Stimulated activated CD4-positive, alpha-beta T cell treated with anti-CD3 and anti-CD28 coated beads, Interleukin-15, amount 100 ng/mL, for 1 hour (primary cell): ENCODE measurements at places on chromosomes 7 and 10.

GRCh38 chr10:70600512-70601395 lies 1.8 kb downstream of the PRF1 start:
- no peak for DNase-seq

GRCh38 chr10:84456126-84456525 lies 127.7 kb downstream of the CCSER2 start:
- DNase-seq: no peak

DNA sequence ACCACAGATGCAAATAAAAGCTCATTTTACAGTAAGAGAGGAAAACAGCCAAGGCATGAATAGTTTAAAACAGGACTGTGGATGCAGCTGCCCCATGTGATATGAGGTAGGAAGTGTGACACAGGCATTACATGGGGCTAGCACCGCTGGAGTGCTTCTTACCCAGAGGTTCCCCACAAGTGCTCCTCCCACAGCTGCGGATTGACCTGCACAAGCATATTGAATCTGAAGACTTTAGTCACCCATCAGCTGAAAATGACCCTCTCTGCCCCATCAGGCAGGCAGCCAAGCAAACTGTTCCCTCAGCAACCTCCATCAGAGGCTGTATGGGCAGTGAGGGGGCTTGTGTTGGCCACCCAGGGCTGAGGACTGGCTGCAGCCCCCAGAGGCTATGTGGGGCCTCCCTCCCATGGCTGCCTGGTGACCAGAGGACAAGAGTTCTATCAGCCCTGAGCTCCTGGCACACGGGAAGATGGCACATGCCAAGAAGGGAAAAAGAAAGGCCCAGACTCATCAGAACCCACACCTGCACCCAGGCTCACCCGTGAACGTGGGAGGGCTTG lies 98.7 kb downstream of the TCERG1L start:
- no peak for DNase-seq

GRCh38 chr7:139855498-139856270 lies 26.6 kb downstream of the TBXAS1 start:
- DNase-seq: no peak

DNA sequence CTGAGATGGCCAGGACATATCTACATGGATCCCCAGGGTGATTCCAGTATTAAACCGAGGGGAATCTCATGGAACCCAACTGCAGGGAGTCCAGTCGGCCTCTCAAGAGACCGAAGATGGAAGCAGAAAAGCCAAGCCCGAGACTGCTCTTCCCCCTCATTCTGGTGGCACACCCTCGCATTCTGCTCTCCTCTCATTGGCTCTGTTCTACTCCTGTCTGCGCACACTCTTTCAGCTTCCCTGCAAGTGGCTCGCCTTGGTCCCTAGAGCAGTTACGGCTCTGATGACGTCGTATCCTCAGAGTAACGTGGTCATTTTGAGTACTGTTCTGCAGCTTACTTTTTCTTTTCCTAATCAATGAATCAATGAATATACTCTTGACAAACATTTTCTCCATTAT lies 72.6 kb upstream of the RHEB start:
- DNase-seq: no peak

- DNase-seq: no peak
Observed at GRCh38 chr7:128197589-128197988, 43.5 kb upstream of the LEP start.

- DNase-seq: no peak
Observed at GRCh38 chr10:75166623-75166972, 44.0 kb upstream of the VDAC2 start.

GRCh38 chr7:17184805-17185689 lies 113.4 kb upstream of the AHR start:
- DNase-seq: no peak

- DNase-seq: no peak
Observed at GRCh38 chr7:90709501-90710465, 113.7 kb downstream of the CDK14 start.

DNA sequence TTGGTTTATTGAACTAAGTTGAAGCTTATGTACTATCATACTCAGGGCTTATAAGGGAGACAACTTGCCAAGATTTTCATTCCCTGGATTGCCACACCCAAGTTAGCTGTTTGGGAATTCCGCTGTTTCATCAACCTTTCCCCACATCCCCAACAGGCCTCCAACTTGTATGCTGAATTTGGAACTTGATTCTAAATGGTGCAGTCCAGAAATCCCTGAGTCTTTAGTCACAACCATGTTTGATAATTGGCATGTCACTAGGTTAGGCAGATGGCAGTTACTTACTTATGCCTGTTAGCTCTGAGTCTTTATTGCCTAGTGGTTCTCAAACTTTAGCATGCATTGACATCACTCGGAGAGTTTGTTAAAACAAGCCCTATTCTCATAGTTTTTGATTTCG lies 135.4 kb upstream of the PRPS1L1 start:
- DNase-seq: no peak

- no peak for DNase-seq
Observed at GRCh38 chr7:157702311-157703023, 365.7 kb downstream of the DNAJB6 start.

GRCh38 chr7:158924956-158925355 lies 68.6 kb downstream of the DYNC2I1 start:
- DNase-seq: no peak

- DNase-seq: no peak
Observed at GRCh38 chr10:75508814-75509306, 77.4 kb downstream of the LRMDA start.

DNA sequence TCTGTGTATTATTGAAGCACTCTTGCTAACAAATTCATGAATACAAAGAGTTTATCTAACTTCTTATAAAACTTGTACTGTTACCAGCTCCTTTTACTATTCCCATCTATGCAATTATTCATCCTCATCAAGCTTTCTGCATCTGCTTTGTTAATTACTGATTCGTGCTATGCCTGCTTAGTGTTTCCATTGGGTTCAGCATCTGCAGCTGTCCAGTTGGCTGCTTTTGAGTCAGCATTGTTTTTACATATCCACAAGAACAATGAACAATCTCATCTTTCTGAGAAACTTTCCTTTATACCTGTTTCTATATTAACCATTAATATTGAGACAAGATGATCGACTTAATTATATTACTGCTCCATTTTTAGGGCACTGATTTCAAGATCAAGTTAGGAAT lies 19.6 kb upstream of the ANLN start:
- no peak for DNase-seq

DNA sequence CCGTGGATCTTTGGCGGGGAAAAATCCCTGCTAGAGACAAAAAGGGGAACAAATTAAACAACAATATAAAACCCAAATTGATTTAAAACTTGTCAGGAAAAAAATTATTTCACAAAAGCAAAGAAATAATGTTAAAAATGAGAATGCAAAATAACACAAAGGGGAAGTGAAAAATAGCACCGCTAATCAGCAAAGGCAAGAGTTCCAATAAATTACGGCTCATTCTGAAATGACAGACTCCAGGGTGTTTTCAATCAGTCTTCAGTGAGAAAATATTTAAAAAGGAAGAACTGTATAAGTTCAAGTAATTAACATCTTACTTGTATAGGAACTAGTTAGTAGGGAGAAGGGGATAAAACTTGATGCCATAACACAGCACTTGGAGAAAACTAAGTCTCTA lies 336.8 kb downstream of the LRRTM3 start:
- DNase-seq: no peak

DNA sequence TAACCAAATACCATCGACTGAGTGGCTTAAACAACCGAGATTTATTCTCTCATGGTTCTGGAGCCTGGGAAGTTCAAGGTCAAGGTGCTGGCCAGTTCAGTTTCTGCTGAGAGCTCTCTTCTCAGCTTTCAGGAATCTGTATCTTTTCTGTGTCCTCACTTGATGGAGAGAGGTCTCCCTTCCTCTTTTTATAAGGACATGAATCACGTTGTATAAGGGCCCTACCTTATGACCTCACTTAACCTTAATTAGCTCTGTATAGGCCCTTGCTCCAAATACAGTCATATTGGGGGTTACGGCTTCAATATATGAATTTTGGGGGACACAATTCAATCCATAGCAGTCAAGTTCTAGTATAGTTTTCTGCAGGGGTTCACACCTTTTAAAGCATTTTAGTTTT lies 135.2 kb upstream of the ADO start:
- DNase-seq: no peak

- DNase-seq: no peak
Observed at GRCh38 chr10:35056133-35056532, 34.0 kb downstream of the CUL2 start.

- no peak for DNase-seq
Observed at GRCh38 chr7:65239707-65240352, 133.8 kb upstream of the ZNF92 start.

- no peak for DNase-seq
Observed at GRCh38 chr10:80407812-80408241, 524 bp upstream of the PRXL2A start.

GRCh38 chr7:81707196-81707595 lies 62.7 kb downstream of the HGF start:
- no peak for DNase-seq

DNA sequence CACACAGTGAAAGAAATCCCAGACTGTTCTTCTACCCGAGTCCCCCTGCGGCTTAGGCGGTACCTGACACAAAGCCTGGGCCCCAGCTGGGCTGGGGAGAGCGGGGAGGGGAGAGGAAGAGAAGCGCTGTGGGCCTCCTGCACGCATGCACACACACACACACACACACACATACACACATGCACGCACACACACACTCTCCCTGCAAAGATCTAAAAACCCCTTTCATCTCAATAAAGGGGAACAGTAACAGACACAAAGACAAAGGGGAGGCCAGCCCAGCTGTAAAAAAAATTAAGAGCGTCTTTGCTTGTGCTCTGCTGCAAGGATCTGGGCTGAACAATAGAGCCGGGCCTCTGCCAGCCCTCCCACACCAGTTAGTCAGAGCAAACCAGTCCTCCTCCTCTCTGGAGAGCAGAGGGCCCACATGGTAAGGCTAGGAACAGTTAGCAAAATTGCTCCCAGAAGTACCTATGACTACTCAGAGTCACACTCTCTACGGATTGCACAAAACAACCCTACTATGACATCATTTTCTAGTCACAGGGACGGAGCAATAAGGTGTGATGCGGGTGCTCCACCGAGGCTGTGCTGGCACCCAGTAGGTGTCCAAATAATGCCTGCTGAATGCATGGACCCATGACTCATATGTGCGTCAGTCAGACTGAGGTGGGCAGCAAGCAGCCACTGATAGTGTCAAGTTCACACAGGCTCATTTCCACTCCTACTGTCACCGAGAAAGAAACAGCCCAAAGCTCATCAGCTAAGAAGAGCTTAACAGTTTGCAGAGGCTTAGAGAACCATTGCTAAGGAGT lies 9.2 kb downstream of the ITPRIP start:
- peak; percentile 47 for DNase-seq

DNA sequence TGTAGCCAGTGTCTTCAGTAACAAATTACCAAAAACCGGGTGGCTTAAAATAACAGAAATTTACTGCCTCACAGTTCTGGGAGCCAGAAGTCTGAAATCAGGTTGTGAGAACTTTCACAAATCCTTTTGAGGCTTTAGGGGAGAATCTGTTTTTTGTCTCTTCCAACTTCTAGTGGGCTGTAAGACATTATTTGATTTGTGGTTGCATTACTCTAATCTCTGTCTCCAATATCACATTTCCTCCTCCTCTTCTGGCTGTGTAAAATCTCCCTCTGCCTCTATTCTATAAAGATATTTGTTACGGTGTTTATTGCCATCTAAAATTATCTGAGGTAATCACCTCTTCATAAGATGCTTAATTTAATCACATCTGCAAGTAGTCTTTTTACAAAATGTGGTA lies 1039.6 kb upstream of the LRRN3 start:
- no peak for DNase-seq

GRCh38 chr10:7170626-7171322 lies 240.1 kb downstream of the SFMBT2 start:
- DNase-seq: no peak

DNA sequence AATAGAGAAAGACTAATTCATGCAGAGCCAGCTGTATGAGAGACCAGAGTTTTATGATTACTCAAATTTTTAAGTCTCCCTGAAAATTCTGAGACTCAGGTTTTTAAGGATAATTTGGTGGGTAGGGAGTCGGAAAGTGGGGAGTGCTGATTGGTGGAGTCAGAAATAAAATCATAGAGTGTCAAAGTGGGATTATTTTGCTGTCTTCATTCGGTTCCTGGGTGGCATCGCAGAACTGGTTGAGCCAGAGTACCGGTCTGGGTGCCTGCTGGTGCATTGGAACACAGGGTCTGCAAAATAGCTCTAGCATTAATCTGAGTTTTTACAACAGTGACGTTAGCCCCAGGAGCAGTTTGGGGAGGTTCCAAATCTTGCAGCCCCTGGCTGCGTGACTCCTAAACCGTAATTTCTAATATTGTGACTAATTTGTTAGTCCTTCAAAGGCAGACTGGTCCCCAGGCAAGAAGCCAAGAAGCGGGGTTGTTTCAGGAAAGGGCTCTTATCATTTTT lies 32.4 kb downstream of the GPRIN2 start:
- peak; percentile 1 for DNase-seq

DNA sequence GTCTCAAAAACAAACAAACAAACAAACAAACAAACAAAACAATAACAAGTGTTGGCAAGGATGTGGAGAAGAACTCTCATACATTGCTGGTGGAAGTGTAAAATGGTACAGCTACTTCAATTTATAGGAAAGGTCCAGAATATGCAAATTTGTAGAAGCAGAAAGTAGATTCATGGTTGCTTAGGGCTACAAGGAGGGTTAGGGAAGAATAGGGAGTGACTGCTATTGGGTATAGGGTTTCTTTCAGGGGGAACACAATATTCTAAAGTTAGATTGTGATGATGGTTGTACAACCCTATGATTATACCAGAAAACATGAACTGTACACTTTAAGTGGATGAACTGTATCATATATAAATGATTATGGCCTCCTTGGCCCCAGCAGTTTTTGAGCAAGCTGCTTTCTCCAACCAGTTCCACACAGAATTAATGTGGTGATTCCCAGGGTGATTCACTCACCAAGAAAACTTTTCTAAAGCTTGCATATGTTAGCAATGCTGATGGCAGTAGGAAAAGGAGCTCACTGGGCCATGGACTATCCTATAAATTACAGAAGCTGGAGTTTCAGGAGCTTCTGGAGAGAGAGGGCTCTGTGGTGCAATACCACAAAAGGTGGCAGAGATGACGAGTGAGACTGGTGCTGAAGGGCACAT lies 52.8 kb upstream of the KCNIP2 start:
- no peak for DNase-seq

GRCh38 chr10:80201608-80202141 lies 3.7 kb downstream of the ANXA11 start:
- no peak for DNase-seq

- no peak for DNase-seq
Observed at GRCh38 chr10:103658049-103658577, 164.6 kb downstream of the NEURL1 start.

GRCh38 chr10:47370878-47371277 lies 13.2 kb downstream of the ZNF488 start:
- DNase-seq: no peak

GRCh38 chr7:100886142-100886935 lies 3.2 kb downstream of the UFSP1 start:
- DNase-seq: no peak

GRCh38 chr7:74526780-74527179 lies 73.1 kb downstream of the GTF2IRD1 start:
- DNase-seq: no peak

GRCh38 chr7:128020159-128020558 lies 11.1 kb downstream of the LRRC4 start:
- DNase-seq: no peak

GRCh38 chr10:18140149-18140956 lies at the start of gene CACNB2:
CACNB2 (plus strand) TSS chr10:18140424.
- DNase-seq: no peak

- DNase-seq: peak; percentile 24
Observed at GRCh38 chr7:129607471-129608120, 3.9 kb upstream of the NRF1 start.

- no peak for DNase-seq
Observed at GRCh38 chr10:5888843-5889623, 660 bp downstream of the ANKRD16 start.

GRCh38 chr10:110651044-110651958 lies 7.2 kb downstream of the RBM20 start:
- no peak for DNase-seq
